ENCODE measurements at places on chromosomes 1 and 21. TPM values are rescaled to one million over a fixed set of nuclear protein-coding genes. Genes with fewer than 3 reads are reported as not detected.

DNA sequence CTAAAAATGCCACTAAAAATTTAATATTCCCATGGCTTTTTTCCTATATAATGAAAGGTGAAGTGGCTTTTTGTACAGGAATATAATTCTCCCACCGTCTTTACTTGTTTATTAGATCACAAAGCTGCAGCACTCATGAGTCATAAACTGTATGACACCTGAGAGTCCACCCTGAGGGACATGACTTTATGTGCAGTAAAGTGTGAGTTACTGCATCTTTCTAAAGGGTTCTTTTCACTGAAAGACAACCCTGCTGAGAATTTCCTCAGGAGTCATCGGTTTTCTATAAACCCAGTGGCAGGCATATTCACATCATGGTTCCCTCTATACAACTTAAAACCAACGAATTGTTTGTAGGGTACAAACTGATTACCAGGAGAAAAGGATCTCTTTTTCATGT is 77.4 kb downstream of the APP start:
- peak; percentile 57 for DNase-seq

DNA sequence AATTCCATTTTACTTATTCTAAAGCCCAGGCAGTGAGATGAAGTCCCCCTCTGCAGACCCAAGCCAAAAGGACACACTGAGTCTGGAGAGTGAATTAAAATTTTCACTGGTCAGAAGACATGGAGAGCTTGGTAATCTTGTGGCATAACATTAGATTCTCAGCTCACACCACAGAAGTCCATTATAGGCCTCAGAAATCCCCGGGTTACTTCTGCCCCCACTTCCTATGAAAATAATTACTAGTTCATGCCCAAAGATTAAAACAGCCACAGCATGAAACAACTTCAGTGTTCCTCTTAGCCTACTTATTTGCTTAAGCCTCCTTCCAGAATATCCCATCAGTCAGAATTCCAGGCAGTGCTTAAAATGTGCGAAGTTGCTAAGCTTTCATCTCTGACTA is 123.3 kb downstream of the ZC3H11B start:
- no peak for DNase-seq

GRCh38 chr1:201461645-201462441 is 7.1 kb downstream of the PHLDA3 start:
- DNase-seq = peak; percentile 100

- DNase-seq = no peak
These were observed 151.2 kb upstream of the TNR start for GRCh38 chr1:175894581-175894980.

- DNase-seq = peak; percentile 20
These were observed 86.8 kb downstream of the LRRC8C start for GRCh38 chr1:89719502-89720306.

DNA sequence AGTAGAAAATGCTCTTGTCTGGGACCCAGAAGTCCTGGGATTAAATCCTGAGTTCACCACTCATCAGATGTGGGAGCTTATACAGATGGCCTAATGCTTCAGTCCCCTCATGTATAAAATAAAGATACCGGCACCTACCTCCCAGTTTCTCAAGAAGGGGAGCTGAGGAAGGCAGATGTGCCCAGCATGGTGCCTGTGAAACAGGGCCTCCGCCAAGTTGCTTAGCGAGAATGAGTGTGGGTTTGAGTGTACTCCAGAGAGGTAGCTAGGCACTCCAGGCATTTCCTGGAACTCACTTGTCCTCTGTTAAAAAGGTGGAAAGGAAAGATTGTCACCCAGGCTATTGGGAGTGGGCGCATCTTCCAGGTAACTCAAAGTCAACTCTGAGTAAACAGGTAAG is 37.8 kb downstream of the IER5 start:
- no peak for DNase-seq

DNA sequence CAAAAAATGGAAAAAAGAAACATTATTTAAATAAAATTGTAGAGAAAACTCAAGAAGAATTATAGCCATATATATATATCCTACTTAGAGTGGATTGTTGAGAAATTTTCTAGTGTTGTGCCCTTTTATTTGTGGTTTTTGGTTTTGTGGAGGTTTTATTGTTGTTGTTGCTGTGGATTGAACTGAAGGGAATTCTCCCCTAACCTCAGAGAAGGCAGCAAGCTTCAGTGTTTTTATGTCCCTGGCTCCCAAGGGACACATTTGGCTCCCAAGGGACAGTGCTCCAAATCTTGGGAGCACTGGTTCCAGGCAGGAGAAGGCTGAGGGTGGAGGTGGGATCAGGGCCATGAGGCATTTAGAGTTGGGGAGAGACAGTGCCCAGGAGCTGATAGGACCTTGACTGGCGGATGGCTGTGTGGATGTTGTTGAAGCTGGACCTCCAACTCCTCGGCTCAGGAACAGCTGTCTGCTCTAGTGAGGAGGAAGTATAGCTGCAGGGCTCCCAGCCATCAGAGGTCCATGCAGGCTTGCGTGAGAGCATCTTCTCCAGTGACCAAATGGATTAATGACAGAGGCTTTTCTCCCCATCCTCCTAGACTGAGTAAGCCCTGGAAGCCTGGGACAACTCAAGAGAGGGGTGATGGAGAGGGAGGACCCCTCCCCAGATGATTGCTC is 100.5 kb downstream of the TEX35 start:
- DNase-seq = no peak

DNA sequence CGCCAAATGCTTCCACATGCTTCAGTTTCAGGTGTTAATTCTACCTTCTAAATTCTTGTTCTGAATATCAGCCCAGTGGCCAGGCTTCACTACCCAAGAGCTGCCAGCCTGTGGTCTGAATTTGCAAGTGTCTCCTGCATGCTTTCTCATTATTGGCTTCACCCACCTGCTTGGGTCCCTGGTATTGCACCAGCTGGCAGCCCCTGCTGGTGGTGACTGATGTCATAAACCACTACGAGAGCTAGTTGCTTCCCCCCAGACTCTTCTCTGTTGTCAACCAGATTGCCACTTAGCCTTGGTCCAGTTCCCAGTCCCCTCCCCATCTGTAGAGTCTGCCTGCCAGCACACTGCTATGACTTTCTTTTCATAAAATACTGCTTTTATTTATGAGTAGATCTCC is 197.7 kb upstream of the DUSP10 start:
- no peak for DNase-seq

GRCh38 chr21:14358775-14359174 is 24.2 kb downstream of the HSPA13 start:
- peak; percentile 57 for DNase-seq

GRCh38 chr1:33143698-33144097 is 38.1 kb downstream of the TRIM62 start:
- DNase-seq = no peak

GRCh38 chr1:41618871-41619270 is 134.4 kb upstream of the EDN2 start:
- no peak for DNase-seq

- no peak for DNase-seq
These were observed 18.9 kb downstream of the ACP6 start for GRCh38 chr1:147651466-147651865.

GRCh38 chr21:18384771-18385170 is 18.8 kb downstream of the TMPRSS15 start:
- DNase-seq = peak; percentile 0

GRCh38 chr21:45852886-45853400 is 128.6 kb upstream of the COL6A1 start:
- DNase-seq = no peak

DNA sequence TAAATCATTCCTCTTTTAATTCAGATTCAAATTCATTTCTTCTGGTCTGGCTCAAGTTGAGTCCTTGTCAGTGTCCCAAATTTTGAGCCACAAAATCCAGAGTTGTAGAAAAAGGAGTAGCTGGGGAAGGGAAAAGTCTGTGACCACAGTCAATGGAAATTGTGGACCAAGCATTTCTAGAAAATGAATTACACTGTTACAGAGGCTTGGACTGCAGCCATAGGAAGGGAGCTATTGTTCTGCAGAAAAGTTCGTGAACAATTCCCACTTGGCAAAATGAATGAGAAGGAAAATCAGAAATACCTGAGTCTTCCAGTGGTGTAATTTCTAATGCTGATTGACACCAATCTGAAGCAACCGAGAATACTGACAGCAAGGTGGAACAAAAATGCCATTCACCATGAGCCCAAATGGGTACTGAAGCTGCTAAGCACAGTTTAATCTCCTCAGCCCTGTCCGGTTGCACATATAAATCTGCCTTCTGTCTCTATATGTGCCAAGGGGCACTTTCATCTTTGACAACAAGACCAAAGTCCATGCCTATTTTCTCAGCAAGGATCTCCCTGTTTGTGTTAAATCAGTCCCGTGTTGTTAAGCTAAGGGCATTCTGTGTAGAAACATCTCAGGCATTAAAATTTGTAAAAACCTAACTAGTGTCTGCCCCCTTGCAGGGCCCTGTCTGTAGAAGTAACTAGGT is 51.3 kb downstream of the TEX35 start:
- DNase-seq = no peak

DNA sequence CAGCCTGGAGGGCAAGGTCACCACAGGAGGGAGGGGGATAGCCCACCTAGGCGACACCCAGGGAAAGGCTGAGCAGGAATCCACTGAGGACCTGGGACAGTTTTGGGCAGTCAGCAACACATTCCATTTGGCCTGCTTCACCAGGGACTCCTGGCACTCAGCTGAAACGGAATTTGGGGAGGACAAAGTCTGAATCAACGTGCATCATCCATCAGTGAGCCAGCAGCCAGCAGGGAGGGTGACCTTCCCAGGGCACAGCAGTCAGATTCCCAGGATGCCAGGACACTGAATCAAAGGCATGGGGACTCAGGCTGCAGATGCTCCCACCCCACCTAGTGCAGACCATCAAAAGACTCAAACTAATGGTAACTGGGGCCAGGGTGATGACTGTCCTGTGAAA is 4.6 kb downstream of the SH3BP5L start:
- DNase-seq = peak; percentile 21

DNA sequence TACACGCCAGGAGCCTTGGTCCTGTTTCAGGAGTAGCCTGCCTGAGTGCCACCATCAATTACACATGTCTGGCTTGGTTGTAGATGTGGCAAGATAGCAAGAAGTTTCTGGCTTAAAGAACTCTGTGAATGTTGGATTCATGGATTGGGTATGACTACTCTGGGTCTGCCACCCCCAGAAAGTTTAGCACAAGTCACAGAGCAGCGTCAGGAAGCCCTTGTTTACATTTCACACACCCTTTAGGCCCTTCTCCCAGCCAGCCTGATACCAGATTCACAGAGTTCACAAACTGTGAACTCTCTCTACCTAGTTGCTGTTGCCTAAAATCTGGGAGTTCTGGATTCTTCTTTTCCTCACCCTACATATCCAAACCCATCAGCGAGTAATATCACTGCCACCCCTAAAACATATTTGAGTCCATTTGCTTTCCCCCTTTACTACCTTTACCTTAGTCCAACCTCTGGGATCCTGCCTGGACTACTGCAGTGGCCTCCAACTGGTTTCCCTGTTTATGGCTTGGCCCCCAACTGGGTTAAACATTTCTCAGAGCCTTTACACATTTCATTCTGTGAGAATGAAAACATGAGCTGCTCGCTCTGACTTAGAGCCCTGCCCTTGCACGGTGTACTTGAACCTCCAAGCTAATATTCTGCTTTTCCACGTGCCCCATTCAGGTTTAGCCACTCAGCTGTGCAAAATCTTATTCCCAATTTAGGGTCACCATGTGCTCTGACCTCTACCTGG is 4.1 kb upstream of the CCDC24 start:
- DNase-seq = no peak

DNA sequence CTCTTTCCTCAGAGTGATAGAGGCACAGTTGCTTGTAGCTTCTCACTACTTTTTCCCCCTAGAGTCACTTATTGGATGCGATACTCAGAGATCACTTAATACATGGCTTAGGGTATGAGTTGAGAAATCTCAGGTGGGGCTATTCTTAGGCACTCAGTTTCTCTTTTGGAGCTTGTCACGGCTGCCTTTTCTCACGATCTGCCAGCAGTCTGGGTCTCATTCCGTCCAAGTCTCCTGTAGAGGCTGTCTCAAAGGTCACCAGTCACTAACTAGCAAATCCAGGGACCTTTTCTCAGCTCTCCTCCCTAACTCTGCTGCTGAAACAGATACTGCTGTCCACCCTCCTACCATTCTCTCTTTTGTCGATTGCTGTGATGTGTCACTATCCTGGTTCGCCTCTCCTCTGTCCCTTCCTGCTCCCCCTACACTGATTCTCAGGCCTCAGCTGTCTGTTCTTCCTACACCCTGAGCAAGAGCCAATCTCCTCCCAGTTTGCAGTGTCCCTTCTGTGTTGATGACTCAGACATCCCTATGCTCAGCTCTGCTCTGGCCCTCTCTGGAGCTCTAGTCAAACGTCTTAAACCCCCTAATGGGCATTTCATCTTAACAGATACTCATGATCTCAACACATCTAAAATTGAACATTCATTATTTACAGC is 12.4 kb downstream of the ATP1A2 start:
- DNase-seq = no peak

DNA sequence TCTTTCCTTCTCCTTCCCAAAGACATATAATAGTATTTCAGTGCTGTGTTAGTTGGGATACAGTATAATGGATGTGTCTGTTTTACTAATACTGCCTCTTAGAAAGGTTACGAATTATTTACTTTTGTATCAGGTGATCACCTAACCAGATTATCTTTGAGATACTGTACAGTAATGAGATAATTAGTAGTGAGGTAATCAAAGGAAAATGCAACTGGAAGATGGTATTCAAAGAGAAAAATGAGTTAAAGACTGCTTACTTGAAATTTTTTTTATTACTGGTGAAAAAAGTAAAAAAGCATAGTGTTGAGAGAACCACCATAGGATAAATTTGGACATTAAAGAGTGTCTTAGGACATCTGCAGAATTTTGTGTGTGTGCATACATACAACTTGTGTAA is 10.9 kb downstream of the SMG7 start:
- DNase-seq = no peak

The TNNI3K gene
- total RNA-seq = not detected

The NBPF20 gene
- 10.7 TPM for total RNA-seq

The PAPPA2 gene
- total RNA-seq = 14.9 TPM

The ILF2 gene
- total RNA-seq = 158 TPM

The TNFAIP8L2 gene
- total RNA-seq = not detected

The CD84 gene
- total RNA-seq = not detected

The VSIG8 gene
- not detected for total RNA-seq

The SYT11 gene
- 0.12 TPM for total RNA-seq

The SELENBP1 gene
- total RNA-seq = not detected

The PODN gene
- not detected for total RNA-seq

The CCDC185 gene
- total RNA-seq = not detected

The LCE2C gene
- not detected for total RNA-seq

The NBPF11 gene
- 9.3 TPM for total RNA-seq
